Ascending aorta (tissue), 2 donors: ENCODE measurements at places on chromosomes 12 and 14. TPM values are rescaled to one million over a fixed set of nuclear protein-coding genes. Genes with fewer than 3 reads are reported as not detected.

Gene CELA1
- not detected for total RNA-seq

- DNase-seq = no peak
- no peak overlapping the region for H3K4me3 ChIP-seq
- no peaks in the 10 kb centered on the region for H3K36me3 ChIP-seq
- H3K27ac ChIP-seq = no peak overlapping the region
Observed at GRCh38 chr12:14058717-14059116, 77.3 kb upstream of the GRIN2B start.

Gene CMKLR1
- 45.3 TPM for total RNA-seq

- no peaks in the 10 kb centered on the region for H3K4me1 ChIP-seq
- no peak overlapping the region for H3K27ac ChIP-seq
- no peaks in the 10 kb centered on the region for H3K36me3 ChIP-seq
- no peak for DNase-seq
- H3K4me3 ChIP-seq = no peak overlapping the region
Observed at GRCh38 chr12:51829011-51829481, 19.5 kb downstream of the FIGNL2 start.

Gene TRPV4
- not detected for total RNA-seq

DNA sequence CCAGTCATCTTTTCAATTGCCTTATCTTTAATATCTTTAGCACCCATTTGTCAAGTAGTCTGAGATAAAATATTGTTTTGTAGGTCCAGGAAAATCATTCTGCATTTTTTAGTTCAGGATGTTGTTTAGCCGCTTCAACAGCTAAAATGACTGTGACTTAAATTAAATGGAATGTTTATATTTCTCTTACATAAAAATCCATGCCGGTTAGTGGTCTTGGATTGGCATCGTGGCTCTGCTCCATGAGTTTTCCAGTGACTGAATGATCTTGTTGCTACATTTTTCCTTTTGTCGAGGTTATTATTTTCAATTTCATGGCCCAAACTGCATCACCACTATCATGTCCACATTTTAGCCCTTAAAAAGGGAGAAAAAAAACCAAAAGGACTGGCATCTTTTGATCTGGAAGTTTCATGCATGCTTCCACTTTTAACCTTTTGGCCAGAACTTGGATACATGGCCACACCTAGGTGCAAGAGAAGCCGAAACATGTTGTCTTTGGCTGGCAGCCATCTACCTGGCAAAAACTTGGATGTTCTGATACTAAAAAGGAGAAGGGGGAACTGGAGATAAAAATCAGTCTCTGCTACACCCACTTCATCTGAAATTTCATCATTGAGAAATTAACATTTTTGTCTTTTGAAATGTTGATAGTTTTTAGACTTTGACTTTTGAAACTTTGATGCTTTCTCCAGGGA is 142.4 kb downstream of the OTOGL start:
- H3K27me3 ChIP-seq = no peaks in the 10 kb centered on the region
- peaks cover 11% of the 10 kb centered on the region for H3K4me1 ChIP-seq
- no peak for DNase-seq
- H3K27ac ChIP-seq = peak overlapping the region; percentile 64
- H3K36me3 ChIP-seq = no peaks in the 10 kb centered on the region
- H3K4me3 ChIP-seq = peak overlapping the region; percentile 1

Gene CLEC4C
- total RNA-seq = not detected

- no peaks in the 10 kb centered on the region for H3K27me3 ChIP-seq
- no peaks in the 10 kb centered on the region for H3K36me3 ChIP-seq
- DNase-seq = no peak
- no peak overlapping the region for H3K27ac ChIP-seq
Observed at GRCh38 chr14:84819528-84819927, 710.4 kb upstream of the FLRT2 start.

DNA sequence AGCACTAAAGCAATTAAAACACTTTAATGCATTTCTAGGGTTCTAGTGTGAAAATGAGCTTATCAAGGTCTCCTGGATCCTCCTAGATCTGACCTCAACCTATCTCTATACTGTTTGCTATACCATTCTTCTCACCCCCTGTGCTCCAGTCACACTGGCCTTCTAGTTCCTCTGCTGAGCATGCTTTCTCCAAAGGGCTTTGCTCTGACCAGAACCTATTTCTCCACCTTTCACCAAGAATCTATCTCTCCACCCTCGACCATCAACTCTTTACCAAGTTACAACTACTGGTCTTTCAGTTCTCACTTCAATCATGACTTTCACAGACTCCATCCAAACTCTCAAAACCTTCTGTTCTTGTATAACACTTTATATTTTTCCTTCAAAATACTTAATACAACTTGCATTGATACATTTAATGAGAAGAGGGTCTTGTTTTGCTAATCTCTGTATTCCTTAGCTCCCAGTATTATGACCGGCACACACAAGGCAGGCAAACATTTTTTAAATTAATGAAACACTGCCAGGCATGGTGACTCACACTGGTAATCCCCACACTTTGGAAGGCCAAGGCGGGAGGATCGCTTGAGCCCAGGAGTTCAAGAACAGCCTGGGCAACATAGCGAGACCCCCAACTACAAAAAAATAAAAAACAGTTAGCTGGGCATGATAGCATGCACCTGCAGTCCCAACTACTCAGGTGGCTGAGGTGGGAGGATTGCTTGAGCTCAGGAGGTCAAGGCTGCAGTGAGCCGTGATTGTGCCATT is 22.8 kb downstream of the PPP1R12A start:
- DNase-seq = no peak
- peak overlapping the region; percentile 25 for H3K27ac ChIP-seq
- H3K4me3 ChIP-seq = no peak overlapping the region
- H3K27me3 ChIP-seq = no peaks in the 10 kb centered on the region

- no peak for DNase-seq
- peak within 1 kb of the TSS; percentile 64 for H3K4me3 ChIP-seq
- no peak within 1 kb of the TSS for H3K27ac ChIP-seq
Observed at GRCh38 chr14:64293976-64294671, at the start of gene ESR2. Gene ESR2, minus strand, starts transcription at chr14:64294371. Its CDS starts 11,386 bp downstream, at chr14:64282985.

Gene RFLNA
- total RNA-seq = not detected

Gene NRIP2
- total RNA-seq = 9.7 TPM
